ENCODE measurements at places on chromosomes 3 and 15. TPM values are rescaled to one million over a fixed set of nuclear protein-coding genes. Genes with fewer than 3 reads are reported as not detected.

Gene OIP5
- total RNA-seq, result not detected

Gene CFAP100
- not detected for total RNA-seq

Gene FANCD2OS
- total RNA-seq, result not detected

Gene ATP10A
- 23.9 TPM for total RNA-seq

Gene ALDH1A3
- 46.1 TPM for total RNA-seq

DNA sequence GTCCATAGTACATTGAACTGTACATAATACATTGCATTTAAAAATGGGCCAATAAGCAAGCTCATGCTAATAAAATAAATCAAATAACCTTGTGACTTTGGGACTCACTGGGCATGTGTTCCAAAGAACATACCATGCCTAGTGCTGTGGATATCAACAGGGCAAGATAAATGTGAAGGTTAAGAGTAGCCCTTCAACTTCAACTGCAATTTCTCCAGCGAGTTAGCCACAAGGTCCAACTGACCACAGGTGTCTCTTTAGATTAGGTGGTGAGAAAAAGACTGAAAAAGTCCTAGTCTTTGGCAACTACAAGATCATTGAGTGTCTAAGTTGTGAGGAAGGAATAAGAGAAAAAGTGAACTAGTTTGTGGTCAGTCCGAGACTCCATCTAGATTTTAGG, 78.3 kb upstream of the ATP11B start:
- DNase-seq, result no peak

GRCh38 chr3:17745894-17746293, 3.5 kb upstream of the TBC1D5 start:
- no peak for DNase-seq

DNA sequence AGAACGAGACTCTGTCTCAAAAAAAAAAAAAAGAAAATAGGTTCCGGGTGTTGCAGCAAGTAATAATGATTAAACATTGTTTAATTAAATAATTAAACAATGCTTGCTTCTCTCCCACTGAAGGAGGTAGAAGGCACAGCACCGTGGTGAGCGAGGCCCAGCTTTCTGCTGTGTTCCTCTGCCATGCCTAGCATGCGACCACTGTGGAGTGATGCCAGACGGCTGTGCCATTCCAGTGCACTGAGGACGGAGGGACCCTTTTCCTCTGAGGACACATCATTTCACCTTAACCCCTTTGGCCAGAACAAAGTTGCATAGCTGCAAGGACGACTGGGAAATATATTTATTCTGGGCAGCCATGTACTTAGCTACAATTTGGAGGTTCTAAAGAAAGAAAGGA, 322.8 kb upstream of the TPRG1 start:
- no peak for DNase-seq

- no peak for DNase-seq
These were observed 34.3 kb downstream of the TMEM40 start for GRCh38 chr3:12724794-12725193.

GRCh38 chr3:4394048-4394447, 73.0 kb downstream of the SUMF1 start:
- peak; percentile 57 for DNase-seq

DNA sequence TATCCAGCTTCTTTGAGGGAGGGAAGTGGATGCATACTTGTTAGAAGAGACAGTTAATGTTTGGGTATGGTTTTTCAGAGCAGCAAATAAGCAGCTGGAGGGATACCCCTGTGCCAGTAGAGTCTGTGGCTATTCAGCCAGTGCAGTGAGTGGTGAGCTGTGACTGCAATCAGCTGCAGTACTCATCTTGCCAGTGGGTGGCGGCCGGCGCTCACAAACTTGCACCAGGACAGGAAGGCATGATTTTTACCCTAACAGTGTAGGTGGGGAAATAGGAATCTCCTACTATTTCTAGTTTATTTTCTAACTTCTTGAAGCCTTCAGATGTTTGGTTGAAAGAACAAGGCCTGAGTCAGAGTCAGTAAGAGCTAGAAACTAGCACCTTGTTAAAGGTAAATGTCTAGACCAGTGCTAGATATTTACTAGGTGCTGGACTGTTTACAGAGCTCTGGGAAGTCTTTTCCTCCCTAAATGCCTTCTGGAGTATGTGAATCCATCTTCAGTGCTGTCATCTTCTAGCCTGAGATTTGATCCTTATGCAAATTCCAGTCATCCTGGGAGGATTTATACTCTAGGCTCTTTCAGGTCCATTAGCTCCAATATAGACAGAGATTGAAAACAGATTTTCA, 23.6 kb downstream of the TIMP4 start:
- no peak for DNase-seq

GRCh38 chr15:64636556-64636955, 138.8 kb downstream of the RBPMS2 start:
- DNase-seq, result no peak
